WTC11 (cell line): ENCODE measurements at places on chromosomes 1 and 21.

- no peak for DNase-seq
Observed at GRCh38 chr1:182193908-182194550, 132.5 kb upstream of the ZNF648 start.

DNA sequence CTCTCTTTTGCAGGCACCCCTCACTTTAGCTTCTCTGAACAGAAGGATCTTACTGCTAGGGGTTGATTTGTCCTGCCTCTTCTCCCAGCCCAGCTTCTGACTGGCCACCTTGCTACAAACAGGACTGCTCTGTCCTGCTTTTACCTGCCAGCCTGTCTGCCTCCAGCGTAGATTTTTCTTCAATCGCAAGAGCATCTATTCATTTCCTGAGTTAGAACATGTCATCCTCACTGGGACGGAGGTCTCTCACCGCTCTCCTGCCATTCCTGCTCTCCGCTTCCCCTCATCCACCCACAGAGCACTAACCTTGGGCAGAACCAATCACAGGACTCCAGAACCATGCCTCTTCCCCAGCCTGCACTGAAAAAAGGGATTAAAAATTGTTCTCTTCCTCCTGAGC is 3.5 kb upstream of the ATP1B1 start:
- no peak for DNase-seq

DNA sequence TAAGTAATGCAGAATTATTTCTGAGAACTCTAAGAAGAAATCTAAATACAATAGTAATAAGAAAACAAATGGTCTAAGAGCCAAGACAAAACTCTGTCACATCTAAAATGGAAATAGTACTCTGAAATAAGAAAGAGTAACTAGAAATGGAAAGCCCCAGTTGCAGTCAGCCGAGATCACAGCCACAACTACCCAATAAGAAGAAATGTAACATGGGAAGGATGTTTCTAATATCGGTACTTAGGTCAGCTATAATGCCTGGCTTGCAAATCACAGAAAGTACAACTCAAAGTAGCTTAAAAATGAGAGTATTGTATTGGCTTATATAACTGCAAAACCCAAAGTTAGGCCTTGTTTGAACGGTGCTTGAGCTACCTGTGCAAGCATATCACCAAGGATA is 58.6 kb upstream of the USP25 start:
- no peak for DNase-seq

DNA sequence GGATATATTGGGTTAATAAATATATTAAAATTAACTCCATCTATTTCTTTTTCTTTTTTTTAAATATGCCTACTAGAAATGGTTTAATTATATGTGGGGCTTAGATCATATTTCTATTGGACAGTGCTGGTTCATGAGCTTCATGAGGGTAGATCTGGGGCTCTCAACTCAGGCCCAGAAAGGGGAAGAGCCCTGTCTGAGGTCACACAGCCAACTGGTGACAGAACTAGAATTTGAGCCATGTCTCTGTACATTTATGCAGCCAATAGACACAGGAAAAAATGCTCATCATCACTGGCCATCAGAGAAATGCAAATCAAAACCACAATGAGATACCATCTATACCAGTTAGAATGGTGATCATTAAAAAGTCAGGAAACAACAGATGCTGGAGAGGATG is 5.1 kb upstream of the EPHB2 start:
- DNase-seq = no peak

GRCh38 chr1:43533584-43533983 is 2.9 kb downstream of the PTPRF start:
- no peak for DNase-seq

GRCh38 chr1:228185641-228185965 is 20.0 kb downstream of the IBA57 start:
- DNase-seq = no peak

GRCh38 chr1:235642943-235643371 is 6.6 kb downstream of the GNG4 start:
- DNase-seq = peak; percentile 59

DNA sequence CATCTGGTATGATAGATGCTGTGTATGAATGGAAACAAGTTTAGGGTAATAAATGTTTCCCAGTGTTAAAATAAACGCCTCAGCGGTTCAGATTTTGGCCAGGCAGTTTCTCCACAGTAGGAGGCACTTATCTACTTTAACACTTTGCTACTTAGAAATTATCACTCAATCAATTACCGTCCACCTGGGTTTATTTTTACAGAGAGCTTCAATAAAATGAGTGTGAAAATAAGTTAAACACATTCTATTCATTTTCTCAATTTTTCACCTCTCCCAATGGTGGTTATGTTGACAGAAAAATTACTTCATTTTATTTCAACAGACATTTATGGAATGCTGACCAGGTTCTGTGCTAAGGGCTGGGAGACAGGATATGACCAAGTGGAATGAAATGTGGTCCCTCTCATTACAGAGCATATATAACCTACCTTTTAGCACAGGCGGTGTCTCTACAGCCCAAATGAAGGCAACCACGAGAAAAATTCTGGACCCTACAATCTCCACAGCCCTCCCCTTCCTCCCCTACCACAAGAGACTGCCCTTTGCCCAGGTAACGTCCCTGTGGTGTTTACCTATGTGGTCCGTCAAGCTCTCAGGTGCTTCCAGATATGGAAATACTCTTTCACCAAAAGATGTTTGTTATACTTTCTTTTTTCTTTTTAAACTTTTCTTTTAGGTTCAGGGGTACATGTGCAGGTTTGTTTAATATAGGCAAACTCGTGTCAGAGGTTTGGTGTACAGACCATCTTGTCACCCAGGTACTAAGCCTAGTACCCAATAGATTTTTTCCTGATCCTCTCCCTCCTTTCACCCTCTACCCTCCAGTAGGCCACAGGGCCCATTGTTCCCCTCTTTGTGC is 105.5 kb downstream of the HLCS start:
- DNase-seq = no peak

GRCh38 chr1:79302380-79302930 is 295.9 kb upstream of the ADGRL4 start:
- no peak for DNase-seq

DNA sequence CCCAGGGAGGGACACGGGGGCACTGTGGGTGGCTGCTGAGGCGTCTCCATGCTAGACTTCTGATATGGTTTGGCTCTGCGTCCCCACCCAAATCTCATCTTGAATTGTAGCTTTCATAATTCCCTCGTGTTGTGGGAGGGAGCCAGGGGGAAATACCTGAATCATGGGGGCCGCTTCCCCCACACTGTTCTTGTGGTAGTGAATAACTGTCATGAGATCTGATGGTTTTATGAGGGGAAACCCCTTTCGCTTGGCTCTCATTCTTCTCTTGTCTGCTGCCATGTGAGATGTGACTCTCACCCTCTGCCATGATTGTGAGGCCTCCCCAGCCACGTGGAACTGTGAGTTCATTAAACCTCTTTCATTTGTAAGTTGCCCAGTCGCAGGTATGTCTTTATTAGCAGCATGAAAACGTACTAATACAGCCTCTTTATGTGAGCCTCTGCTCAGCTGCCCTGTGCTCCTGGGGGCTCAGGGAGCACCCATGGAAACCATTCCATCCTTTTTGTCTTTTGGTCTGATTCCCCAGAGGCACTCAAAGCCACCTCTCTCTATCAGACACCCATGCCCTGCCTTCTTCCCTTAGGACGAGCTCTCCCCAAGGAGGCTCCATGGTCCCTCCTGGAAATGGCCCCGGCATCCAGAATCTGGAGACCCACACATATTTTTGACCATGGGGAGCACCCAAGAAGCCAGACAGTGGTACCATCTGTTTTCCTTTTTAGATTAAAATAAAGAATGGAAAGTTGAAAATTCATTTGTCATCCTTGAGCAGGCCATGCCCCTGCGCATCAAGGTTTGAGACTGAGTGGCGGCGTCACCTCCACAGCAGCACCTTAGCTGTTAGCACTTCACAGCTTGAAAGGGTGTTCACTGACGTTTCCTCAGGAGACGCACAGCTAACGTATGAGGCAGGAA is 65.9 kb upstream of the FAM20B start:
- no peak for DNase-seq

- DNase-seq = peak; percentile 54
Observed at GRCh38 chr21:39137248-39138178, 45.7 kb downstream of the PSMG1 start.

DNA sequence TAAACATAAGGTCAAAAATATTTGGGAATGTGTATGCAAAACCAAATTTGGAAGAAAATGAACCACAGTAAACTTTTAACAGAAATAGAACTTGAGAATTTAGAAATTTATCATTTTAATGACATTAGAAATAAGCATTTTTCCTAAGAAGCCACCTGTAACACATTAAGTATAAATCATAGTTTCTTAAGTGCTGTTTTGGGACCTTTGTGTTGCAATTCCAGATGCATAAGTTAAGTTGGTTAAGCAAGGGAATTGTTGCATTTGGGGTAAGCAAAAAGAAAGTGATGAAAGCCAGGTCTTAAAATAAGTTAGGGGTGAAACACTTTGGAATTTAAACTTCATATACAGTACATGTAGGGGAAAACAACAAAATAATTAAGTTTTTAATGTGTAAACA is 49.8 kb downstream of the CDKN2C start:
- DNase-seq = no peak

DNA sequence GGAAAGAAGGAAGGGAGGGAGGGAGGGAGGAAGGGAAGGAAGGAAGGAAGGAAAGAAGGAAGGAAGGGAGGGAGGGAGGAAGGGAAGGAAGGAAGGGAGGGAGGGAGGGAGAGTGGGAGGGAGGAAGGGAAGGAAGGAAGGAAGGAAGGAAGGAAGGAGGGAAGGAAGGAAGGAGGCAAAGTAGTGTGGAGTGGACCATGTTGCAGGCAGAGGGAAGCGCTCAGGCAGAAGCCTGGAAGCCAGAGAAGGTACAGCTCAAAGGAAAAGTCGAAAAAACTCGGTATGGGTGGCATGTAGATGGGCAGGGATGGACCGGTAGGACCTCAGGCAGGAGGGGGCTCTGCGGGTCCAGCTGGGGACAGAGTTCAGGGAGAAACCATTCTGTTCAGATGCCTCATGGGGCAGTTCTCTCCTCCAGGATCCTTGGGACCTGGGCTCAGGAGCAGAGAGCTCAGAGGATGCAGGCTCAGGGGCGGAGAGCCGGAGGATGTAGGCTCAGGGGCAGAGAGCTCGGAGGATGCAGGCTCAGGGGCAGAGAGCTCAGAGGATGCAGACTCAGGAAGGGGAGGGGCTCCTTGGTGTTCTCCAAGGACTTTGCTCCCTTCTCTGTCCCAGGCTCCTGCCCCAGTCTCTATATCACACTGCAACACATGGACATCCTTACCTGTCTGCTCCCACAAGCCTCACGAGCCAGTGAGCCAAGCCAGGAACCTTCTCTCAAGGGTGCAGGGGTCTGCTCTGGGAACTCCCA is 13.6 kb upstream of the PADI3 start:
- DNase-seq = no peak

GRCh38 chr1:17059391-17060305 is 5.8 kb upstream of the SDHB start:
- peak; percentile 83 for DNase-seq

DNA sequence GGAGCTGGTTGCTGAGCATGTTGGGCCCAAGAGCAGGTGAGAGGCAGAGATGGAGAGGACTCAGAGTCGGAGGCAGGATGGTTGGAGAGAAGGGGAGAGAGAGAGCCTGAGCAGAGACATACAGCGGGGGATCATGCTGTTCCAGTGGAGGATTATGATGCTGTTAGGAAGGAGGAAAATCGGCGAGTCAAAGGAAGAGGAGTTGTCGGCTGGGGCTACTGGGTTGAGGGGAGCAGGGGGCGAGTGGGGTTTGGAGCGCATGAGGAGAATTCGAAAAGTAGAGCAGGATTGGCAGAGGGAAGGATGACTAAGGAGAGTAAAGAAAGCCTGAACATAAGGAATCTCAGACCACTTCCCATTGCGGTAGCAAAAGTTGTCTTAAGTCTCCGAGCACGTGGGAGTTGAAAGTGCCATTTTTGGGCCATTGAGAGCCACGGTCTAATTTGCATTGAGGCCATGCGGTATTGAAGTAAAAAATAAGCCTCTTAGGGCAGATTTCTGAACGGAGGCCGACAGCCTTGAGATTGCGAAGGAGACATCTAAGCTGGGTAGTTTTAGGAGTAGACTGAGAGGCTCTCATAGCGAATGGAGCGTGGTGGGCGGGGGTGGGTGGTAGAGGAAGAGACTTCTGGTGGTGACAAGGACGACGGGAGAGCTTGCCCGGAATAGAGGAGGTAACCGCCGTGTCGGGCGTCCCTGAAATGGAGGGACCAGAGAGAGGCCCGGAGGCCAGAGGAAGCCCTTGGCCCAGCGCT is 140.4 kb upstream of the ETV3 start:
- DNase-seq = no peak

GRCh38 chr1:3313576-3313950 is 140.9 kb upstream of the ARHGEF16 start:
- DNase-seq = peak; percentile 31

GRCh38 chr1:37862330-37862729 is 2.9 kb upstream of the MTF1 start:
- DNase-seq = no peak

DNA sequence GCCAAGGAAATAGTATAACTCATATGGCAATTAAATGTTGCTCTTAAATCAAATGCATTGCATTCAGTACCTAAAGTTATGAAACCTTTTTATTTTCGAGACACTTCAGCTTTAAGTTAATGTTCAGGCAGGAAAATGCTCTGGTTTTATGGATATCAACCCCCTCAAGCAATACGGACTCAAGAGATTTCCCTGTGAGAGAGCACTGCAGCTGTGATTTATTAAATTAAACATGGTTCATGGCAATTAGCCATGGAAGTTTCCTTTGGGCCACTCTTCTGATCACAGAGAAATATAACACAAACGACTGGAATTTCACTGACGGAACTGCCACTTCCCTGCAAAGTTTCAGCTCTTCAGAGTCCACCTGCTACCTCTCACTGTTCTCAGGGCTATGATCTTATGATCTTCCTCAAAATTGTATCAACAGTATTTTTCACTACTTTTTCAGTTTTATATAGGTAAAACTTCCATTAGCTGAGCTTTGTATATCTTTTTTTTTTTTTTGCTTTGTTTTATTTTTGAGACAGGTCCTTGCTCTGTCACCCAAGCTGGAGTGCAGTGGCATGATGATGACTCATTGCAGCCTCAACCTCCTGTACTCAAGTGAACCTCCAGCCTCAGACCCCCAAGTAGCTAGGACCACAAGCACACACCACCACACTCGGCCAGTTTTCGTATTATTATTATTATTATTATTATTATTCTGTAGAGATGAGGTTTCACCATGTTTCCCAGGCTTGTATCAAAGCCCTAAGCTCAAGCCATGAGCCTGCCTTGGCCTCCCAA is 923.1 kb upstream of the TMPRSS15 start:
- DNase-seq = no peak

GRCh38 chr1:110227774-110228173 is 17.7 kb downstream of the KCNC4 start:
- DNase-seq = no peak

DNA sequence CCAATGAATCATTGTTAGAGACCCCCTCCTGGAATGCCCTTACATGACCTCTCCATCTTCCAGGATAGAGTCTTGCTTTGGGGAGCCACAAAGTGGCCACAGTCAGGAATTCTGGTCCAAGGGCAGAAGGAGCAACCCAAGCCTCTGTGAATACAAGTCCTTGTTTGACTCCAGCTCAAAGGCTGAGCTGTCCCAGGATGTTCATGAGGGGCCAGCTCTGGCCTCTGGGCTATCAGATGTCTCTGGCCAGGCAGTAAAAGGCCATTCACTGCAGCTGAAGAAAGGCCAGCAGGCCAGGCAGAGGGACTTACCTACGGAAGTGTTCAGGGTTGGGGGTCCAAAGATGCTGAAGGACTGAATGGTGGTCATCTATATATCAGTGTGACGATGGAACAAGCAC is 98.3 kb upstream of the IPO9 start:
- no peak for DNase-seq
